ENCODE measurements at places on chromosomes 3 and 15. TPM values are rescaled to one million over a fixed set of nuclear protein-coding genes. Genes with fewer than 3 reads are reported as not detected.

DNA sequence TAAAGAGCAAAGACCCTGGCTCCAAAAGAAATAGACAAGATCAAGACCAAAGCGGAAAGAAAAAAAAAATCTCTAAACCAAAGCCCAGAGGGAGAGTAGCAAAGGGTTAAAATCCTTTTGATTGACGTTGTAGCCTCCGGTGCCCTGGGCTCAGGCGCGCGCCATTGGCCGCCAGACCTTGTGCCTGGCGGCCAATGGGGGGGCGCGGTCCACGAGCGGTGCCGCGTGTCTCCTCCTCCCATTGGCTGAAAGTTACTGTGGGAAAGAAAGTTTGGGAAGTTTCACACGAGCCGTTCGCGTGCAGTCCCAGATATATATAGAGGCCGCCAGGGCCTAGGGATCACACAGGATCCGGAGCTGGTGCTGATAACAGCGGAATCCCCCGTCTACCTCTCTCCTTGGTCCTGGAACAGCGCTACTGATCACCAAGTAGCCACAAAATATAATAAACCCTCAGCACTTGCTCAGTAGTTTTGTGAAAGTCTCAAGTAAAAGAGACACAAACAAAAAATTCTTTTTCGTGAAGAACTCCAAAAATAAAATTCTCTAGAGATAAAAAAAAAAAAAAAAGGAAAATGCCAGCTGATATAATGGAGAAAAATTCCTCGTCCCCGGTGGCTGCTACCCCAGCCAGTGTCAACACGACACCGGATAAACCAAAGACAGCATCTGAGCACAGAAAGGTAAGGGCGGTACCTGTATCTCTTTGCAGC is at the start of gene HES1:
TSS of gene HES1 (plus strand) at position 343 of the 713 bp plus-strand sequence. CDS start at position 576, 233 bp downstream.
- DNase-seq = peak; percentile 97

DNA sequence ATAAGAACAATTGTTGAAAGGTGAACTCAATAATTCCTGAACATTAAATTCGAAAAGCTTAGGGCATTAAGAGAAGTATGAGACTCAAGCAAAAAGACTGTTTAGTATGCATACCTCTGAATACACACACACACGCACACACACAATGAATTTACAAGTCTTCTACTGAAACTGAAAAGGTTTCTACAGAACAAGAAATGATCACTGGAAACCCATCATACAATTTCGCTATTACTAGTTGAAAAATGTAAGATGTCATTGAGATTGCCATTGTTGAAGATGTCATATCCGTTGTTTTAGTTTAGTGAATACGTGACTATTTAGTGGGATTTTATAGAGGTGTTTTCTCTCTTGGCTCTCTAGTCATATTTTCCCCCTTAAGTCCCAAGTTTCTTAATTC is 106.8 kb downstream of the FOXB1 start:
- no peak for DNase-seq

TRMT10C gene
- 16.1 TPM for total RNA-seq

GOLGA8J gene
- total RNA-seq = 2.6 TPM

DNA sequence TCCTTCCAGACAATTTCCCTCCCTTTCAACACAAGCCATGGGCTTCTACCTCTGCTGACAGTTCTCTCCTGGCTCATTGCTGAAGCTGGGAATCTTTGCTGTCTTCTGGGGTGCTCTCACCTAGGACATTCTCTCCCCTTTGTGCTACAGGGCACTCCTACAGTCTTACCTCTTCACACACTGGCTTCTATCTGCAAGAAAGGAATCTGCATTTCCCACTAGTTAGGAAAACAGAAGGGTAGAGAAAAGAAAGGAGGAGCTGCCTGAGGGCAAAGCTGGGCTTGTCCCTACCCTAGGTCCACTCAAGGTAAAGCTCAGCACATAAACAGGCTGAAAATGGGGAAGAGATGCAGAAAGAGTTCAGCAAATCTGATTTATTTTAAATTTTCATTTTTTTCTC is 5.6 kb upstream of the ARGFX start:
- DNase-seq = no peak

ZNF385D gene
- 16.6 TPM for total RNA-seq

PLSCR4 gene
- total RNA-seq = 77.8 TPM

EPHA3 gene
- 5.5 TPM for total RNA-seq

ELL3 gene
- 0.24 TPM for total RNA-seq

GRCh38 chr15:95609096-95609495 is 721.4 kb upstream of the NR2F2 start:
- DNase-seq = no peak

HES1 gene
- 10.1 TPM for total RNA-seq

DNA sequence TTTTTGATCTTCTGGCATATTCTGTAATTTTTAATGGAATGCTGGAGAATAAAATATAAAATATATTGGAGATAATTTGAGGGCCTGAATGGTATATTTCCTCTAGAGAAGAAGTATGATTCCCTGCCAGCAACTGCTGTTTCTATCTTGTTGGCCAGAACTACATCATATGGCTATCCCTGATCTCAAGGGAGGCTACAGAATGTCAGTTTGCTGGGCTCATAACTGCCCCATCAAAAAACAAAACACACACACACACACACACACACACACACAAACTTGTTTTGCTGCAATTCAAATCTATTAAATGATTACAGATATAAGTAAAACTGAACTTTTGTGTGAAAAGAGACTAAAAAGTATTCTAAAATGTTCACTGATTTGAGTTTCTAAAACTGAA is 51.0 kb downstream of the RASA2 start:
- DNase-seq = no peak

DNA sequence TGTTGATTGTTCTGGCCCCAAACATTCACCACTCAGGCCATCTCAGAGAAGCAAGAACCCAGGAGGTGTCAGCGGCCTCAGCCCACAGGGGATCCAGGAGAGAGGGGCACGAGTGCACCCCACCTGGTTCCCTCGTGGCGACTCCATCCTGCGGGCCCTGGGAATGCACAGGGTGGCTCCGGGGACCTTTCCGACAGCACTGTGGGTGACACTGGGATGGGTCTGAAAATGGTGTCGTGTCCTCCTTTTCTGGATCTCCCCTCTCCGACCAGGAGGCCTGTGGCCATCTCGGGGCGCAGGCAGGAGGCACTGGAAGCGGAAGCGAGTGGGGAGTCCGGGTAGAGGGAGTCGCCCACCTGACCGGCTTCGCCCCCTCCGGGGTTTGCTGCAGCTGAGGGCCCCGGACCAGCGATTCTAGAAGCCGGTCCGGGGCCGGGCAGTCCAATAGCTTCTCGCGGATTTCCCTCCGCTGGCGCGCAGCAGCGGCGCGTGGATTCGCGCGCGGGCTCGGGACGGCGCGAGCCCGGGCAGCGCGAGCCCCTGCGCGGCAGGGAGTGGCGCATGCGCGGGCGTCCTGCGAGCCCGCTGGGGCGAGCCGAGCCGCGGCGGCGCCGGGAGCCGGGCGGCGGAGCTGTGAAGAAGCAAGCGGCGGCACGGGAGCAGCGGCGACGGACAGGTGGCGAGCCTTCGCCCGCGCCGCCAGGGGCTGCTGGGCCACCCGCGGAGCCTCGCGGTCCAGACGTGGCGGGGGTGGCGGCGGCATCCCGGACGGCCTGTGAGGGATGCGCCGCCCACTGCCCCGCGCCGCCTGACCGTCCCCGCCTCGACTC is at the start of gene DOCK3:
TSS of gene DOCK3 (plus strand) at position 579 of the 830 bp plus-strand sequence. CDS start 337 bp downstream, outside the sequence.
- peak; percentile 53 for DNase-seq

GRCh38 chr3:145776782-145777408 is 384.1 kb downstream of the PLOD2 start:
- peak; percentile 64 for DNase-seq

SCG5 gene
- total RNA-seq = 1.4 TPM

- peak; percentile 91 for DNase-seq
Measured at GRCh38 chr3:133038089-133038730, at the start of gene TMEM108. TSS of gene TMEM108 (plus strand) at chr3:133038391.

DNA sequence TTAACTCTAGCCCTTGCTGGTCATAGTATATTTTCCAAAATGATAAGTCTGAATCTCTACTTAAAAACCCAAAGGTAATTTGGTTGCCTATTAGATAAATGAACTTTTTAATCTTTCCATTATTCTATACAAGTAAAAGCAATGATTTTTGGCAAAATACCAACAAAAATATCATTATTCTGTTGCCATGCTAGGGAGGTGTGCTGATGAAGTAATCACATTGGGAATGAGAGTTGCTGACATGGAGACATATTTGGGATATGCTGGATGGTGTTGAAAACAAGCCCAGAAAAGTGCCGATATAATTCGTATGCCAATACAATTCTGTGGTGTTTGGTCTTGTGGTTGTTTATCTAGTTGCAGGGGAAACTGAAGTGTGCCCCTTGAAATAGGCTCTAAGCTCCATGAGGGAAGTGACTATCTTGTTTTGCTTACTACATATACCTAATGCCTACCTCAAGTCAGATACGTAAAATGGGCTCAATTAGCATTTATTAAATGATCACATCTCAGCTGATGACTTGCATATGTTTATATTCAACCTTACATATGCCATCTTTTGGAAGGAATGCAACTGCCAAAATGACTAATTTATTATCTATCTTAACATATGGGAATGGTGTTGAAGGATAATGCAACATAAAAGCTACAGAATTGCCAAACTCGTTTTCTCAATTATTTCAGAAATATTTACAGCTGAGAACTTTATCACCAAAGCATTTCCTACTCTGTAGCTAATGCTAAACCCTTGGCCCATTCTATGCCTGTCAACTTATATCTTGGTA is 5.8 kb downstream of the TOPBP1 start:
- DNase-seq = no peak

DNA sequence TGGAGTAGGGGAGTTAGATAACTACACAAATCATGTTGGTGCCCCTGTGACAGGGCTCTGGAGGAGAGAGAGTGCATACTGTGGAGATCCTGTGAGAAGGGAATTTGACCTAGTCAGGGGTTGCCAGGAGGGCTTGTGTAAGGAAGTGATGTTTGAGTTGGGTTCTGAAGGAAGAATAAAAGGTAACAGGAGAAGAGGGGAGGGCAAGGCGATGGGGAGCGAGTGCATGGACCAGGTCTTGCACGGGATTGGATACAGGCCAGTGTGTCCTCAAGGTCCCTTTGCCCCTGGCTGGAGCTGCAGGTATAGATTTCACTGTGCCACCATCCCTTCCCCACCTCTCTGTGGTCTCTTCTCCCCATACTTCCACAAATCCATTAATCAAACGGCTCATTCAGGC is 83.9 kb downstream of the RGMA start:
- no peak for DNase-seq

DNA sequence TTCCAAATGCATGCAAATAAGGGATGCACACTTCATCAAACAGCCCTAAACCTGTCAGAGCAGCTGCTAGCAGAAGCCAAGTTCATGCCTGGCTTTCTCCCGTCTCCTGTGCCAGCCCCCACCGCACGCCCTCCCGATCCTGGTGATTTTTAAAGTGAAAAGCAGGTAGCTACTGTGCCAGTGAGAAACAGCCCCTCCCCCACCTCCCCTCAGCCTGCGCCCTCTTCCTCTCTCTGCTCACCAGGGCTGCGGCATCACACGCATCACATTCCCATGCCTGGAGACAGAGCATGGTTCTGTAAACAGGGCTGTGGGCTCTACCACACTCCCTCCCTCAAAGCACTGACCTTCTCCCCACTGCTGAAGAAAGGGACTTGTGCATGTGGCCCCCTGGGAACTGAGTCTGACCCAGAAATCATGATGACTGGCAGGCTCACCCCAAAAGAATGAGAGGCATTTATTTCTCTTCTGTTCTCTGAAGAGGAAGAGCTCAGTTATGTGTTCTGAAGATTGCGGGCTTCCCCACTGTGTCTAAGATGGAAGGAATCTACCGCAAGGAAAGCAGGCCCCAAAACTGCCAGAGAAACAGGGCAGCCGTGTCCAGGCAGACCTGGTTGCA is 14.5 kb upstream of the SLC6A1 start:
- DNase-seq = peak; percentile 16

- DNase-seq = no peak
Measured at GRCh38 chr15:92653366-92653765, 2.2 kb downstream of the FAM174B start.

EXD1 gene
- 1.4 TPM for total RNA-seq

DNA sequence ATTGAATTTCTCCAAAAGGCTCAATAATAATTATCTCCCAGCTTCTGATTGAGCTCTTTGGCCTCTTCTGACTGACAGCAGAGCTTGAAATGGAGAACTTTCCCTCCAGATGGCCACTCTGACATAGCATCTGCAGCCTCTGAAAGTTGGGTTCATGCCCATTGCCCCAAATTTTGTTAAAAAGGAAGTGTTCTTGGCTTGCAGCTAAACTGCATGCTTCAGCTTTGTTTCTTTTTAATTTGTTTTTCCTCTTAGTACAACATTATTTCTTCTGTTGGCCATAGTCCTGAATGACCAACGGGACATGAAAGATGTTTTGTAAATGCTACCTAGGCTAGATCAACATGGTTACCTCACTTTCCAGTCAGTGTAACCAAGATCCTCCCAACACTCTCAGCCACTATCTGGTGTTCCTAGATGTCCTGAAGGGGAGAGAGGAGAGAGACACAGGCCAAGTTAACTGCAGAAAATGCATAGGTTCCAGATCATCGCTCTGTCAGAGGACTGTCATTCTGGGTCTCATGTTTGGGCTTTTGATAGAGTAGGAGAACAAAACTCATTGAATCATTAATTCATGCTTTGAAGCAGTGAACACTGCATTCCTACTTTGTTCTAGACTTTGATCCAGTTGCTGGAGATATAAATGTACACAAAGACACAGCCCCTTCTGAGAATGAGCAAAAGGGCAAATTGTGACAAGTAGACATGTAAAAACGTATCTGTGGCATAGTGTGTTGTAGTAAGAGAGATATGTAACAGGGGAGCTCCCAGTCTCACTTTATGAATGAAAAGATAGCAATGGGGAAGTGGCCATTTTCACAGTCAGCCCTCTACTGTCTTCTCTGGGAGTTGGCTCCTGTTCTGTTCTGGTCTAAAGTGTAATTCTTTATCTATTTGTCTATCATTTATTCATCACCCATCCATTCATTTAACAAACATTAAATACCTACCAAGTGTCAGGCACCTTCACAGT is 156.2 kb downstream of the ZNF621 start:
- no peak for DNase-seq

XRN1 gene
- 68.6 TPM for total RNA-seq

GP9 gene
- total RNA-seq = 3.6 TPM

- no peak for DNase-seq
Measured at GRCh38 chr15:38487378-38487777, 33.5 kb downstream of the FAM98B start.

DNA sequence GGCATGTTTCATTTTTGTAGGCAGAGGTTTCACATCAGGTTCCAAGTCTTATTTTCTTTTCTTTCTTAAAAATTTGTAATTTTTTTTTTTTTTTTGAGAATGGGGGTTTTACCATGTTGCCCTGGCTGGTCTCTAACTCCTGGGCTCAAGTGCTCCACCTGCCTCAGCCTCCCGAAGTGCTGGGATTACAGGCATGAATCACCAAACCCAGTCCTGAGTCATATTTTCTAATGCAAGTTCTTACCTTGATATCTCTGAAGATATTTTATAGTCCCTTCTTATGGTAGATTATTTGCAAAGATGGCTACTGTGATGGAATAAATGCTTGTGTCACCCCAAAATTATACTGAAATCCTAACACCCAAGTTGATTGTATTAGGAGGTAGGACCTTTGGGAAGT is 63.8 kb downstream of the SLC9A9 start:
- DNase-seq = no peak

- no peak for DNase-seq
Measured at GRCh38 chr3:161987933-161988332, 491.3 kb downstream of the OTOL1 start.

All from umbilical cord (tissue), 2 donors.